ENCODE measurements at places on chromosomes 16 and 17.

DNA sequence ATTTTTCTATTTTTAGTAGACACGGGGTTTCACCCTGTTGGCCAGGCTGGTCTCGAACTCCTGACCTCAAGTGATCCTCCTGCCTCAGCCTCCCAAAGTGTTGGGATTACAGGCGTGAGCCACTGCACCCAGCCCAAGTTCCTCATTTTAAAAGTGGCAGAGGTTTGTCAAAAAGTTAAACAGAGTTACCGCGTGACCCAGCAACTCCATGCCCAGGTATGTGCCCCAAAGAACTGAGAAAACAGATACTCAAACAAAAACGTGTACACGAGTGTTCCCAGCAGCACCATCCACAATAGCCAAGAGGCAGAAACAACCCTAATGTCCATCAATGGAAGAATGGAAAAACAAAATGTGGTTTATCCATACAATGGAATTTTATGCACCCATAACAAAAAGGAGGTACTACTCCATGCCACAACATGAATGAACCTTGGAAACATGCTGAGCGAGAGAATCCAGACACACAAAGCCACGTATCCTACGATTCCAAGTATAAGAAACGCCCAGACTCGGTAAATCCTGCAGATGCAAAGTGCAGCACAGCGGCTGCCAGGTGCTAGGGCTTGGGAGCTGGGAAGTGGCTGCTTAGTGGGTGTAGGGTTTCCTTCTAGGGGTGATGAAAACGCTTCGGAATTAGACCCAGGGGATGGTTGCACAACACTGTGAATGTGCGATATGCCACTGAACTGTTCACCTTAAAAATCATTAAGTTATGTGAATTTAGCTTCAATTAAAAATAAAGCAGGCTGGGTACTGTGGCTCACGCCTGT lies 24.8 kb downstream of the ADCY9 start:
- no peak for DNase-seq

DNA sequence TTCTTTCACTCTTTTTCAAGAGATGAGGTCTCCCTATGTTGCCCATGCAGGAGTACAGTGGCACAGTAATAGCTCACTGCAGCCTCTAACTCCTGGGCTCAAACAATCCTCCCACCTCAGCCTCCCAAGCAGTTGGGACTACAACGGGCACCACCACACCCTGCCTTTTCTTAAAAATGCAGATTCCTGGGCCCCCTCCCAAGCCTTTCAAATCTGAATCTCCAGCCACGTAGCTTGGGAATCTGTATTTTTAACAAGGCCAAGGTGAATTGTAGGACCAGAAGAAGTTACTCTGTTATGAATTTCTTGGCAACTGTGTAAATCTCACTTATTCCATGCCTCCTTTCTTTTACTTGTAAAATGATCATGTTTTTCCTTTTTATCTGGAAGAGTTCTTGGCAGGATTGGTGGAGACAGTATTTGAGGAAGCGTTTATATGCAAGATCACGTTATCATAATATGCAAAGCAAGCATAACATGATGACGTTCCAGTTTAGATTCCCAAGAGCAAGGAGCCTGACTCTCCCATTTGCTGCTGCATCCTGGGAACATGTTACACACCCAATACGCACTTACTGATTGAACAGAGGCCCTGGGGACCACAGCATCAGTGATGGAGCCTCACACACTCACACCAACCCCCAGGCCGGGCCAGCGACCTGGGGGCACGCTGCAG lies 44.5 kb downstream of the LITAF start:
- no peak for DNase-seq

- no peak for DNase-seq
These were observed 120.6 kb upstream of the KCNJ16 start for GRCh38 chr17:69954241-69954925.

DNA sequence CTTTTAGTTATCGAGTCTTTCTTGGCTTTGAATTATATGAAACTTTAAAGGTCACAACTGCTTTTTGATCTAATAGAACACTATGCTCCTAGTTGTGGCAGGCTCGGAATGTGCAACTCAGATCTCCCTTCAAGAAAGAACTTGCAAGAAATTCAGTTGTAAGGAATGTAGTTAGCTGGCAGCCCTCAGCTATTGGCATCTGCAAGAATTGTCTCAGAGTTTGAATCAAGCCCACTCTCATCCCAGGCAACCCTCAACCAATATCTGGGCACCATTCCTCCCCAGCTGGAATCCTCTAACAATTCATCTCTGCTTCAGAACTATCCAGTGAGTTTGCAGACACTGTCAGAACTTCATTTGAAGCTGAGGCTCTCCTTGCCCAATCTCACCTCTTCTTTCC lies 447.2 kb downstream of the KIF2B start:
- no peak for DNase-seq

DNA sequence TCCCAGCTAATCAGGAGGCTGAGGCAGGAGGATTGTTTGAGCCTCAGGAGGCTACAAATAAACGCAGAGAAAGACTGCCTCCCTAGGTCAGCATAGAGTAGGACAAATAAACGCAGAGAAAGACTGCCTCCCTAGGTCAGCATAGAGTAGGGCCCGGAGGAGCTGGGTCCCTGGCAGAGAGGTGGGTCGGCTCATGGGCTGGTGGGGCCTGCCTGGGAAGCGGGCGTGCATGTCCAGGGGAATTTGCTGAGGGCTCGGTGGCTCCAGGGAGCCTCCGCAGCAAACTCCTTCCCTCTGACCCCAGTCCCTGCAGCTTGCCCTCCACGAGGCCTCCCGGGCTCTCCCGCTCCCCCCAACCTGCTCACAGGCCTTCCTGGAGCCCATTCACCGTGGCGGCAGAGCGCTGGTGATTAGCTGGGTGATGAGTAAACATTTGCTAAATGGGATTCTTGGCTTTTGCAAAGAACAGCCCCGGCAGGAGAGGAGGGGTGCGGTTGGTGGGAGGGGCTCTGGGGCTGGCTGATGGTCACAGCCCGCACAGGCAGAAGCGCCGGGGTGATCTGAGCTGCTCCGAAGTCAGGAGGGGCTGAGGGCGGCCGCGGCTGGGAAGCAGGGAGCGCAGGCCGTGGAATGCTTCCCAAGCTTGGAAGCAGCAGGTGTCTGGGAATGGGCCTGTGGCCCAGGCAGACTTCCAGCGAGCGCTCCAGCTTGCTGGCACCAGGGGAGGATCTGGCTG lies 93.1 kb downstream of the RTN4RL1 start:
- DNase-seq = no peak

- DNase-seq = no peak
These were observed 23.3 kb upstream of the NOG start for GRCh38 chr17:56570199-56570598.

- DNase-seq = no peak
These were observed 1.9 kb downstream of the CDK5R1 start for GRCh38 chr17:32488604-32489180.

GRCh38 chr16:79768276-79768970 lies 167.9 kb upstream of the MAF start:
- peak; percentile 10 for DNase-seq

DNA sequence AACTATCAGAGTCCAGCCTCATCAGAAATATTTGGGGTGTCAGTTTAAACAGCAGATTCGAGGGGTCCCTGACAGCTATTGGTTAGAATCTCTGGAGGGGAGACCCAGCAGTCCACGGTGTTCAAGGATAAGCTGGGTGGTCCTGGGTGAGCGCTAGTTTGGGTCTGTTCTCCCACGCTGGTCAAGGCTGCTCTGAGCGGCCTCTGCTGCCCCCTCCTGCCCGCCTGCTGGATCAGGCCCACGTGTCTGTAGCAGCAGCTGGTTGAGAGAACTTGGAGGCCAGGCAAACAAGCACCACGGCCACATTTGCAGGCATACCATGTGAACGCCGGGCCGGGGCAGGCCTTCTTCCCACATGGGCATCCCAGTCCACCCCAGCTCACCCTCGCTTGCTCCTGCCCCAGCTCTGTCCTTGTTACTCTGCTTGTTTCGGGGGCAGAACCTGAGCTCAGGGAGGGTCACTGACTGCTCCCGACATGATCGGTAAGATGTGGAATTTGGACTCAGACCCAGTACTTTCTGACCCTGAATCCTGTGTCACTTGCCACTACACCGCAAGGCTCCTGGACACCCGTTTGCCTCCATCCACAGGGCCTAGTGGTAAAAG lies 7.4 kb downstream of the FOXF1 start:
- peak; percentile 66 for DNase-seq

- DNase-seq = no peak
These were observed 27.7 kb upstream of the CRHR1 start for GRCh38 chr17:45756266-45756991.

DNA sequence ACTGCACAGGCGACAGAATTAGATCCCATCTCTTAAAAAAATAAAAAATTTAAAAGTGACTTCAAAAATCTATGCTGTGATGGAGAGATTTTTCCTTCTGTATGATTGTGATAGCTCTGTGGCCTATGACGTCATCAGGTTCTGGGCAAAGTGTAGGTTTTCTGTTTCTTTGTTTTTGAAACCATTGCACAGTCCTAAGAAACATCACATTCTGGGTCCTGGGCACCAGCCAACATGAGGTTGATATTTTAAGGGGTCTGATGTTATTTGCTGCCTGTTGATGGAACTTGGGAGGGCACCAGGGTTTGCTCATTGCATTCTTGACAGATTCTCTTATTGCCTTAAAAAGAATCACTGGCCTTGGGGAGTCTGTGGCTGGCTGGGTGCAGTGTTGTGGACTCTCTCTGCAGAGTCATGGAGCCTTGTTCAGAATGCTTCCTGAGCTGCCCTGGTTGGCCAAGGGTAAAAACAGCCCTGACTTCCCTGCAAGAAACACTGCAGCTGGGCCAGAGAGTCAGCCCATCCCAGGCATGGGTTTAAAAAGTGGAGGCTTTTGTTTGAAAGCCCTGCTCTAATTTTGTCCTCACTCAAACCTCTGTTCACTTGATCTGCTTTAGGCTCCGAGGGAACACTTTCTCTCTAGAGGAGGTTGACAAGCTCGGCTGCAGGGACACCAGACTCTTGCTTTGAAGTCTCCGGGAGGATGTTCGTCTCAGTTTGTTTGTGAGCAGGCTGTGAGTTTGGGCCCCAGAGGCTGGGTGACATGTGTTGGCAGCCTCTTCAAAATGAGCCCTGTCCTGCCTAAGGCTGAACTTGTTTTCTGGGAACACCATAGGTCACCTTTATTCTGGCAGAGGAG lies 10.5 kb upstream of the CYLD start:
- DNase-seq = peak; percentile 23

DNA sequence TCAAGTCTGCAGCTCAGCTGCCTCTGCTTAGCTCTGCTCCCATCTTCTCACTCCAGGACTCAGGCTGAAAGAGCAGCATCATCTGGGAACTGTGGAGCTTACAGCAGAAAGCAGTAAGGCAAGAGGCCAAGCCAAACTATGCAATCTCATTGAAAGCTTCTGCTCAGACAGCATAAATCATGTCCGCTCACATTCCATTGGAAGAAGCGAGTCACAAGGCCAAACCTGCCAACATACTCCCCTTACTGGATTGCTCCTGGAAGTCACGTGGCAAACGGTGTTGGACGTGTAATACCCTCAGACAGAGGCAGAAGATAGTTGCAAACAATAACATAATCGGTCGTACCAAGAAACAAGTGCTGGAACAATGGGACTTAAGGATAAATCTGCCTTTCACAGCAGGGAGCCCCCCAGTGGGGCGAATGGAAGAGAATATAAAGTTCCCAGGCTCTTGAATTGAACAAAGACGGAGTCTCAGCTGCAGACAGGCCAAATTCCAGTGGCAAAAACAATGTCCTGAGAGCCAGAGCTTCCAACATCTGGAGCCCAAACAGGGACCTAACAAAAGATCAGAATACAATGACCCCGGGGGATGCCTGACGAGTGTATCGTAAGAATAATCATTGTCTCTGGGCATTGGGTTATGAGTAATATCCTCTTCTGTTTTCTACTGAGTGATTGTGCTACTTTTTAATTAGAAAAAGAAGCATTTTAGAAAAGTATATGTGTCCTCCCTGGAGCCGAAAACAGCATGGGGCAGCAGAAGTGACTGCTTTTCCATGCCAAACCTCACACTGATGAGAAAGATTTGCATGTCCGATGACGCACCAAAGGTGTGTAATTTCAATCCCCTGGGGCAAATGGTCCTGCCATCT lies 68.4 kb downstream of the CMC2 start:
- no peak for DNase-seq

- no peak for DNase-seq
These were observed 26.9 kb downstream of the IL4R start for GRCh38 chr16:27340654-27341053.

DNA sequence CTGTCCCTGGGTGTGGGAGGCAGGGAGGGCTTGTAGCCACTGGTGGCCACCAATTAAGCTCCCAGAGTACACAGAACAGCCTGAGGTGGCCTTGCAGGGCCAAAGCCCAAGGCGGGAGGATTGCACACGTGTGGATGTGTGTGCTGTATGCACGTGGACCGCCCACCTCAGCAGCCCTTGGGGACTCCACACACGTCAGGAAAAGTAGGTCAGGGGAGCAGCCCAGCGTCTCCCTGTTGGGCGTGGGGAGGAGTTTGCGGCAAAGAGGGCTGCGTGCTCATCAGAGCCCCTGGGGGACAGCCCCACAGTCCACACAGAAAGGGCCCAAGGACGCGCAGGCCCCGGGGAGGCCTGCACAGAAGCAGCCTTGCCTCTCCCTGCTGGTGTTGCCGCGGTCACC lies 19.6 kb downstream of the SBK1 start:
- no peak for DNase-seq

- peak; percentile 32 for DNase-seq
These were observed 88.8 kb upstream of the TNRC6C start for GRCh38 chr17:77869665-77870132.

DNA sequence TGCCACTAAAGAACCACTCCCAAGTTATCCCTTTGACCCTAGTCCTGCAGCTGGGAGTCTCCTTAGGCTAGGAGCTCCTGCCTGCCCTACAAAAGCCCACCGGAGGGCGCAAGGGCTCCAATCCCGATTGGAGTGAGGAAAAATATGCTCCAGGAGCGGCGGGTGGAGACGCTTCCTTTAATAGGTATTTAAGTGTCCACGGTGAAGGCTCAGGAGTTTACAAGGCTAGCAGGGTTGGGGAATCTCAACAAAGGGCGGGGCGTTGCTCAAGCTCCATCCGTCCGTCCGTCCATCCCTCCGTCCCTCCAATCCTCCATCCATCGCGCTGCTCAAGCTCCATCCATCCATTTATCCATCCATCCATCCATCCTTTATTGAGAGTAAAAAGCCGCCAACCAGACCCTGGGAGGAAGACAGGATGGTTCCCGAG lies 556 bp upstream of the SPNS1 start:
- peak; percentile 53 for DNase-seq

- peak; percentile 62 for DNase-seq
These were observed 5.5 kb downstream of the MAP2K3 start for GRCh38 chr17:21289902-21290571.

DNA sequence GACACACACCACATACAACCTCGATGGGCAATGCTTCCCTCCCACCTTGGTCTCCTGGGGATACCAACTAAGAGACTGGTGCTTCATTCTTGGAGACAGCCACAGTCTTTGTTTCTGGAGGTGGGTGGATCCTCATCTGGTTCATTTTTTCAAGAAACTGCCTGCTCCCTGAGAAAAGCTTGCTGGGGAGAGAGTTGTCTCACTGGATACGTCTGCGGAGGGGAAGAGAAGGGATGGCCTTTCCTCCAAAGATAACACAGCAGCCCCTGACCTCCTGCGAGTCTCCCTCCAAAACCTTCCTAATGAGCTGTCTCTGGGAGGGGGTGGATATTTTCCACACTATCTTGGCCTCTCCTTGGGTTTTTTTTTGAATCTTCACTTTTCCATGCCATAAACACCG lies 221.2 kb downstream of the SOX9 start:
- no peak for DNase-seq

Measured in hematopoietic multipotent progenitor cell treated with erythropoietin and hydrocortisone succinate and interleukin-3 and kit ligand, for 6 days (in vitro differentiated cells).